ENCODE measurements at places on chromosomes 16 and 17.
A peak's percentile ranks its signal among the peaks of the same experiment; 100 is the strongest.

DNA sequence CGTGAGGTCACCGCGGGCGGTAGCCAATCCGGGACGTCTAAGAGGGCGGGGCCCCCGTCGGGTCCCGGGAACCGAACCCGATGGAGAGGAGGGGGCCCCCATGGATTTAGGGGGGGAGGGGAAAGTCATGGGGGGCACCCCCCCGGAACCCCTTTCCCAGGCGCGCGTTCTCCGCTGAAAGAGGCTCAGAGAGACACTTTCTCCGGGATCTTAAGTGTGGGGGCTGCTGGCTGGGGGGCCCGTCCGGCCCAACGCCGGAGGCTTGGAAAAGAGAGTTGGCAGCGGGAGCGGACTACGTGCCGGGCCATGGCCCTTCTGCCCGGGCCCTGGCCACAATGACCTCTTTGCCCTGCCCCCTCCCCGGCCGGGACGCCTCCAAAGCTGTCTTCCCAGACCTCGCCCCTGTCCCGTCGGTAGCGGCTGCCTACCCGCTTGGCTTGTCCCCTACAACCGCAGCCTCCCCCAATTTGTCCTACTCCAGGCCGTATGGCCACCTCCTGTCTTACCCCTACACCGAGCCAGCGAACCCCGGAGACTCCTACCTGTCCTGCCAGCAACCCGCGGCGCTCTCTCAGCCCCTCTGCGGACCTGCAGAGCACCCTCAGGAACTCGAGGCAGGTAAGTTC is at the start of gene DLX4:
TSS of gene DLX4 (plus strand) at position 57 of the 626 bp plus-strand sequence. CDS start at position 336, 279 bp downstream.
- peak; percentile 50 for DNase-seq

- no peak for DNase-seq
Observed at GRCh38 chr17:17533901-17534441, 37.8 kb upstream of the RASD1 start.

DNA sequence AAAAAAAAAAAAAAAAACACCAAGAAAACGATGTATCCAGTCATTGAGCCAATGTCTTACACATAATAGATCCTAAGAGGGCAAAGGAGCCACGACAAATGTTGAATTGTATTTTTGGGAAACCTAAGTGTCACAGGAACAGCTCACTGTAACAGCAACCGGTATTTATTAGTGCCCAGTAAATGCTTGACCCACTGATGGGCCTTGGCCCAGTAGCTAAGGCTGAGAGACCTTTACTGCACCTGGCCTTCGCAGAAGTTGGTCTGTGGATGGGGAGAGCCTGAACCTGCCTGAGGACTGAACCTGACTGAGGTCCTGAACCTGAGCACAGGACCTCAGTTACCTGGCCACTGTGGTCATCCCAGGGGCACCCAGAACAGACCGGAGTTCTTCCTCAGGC is 65.0 kb upstream of the TBX2 start:
- DNase-seq, result no peak

DNA sequence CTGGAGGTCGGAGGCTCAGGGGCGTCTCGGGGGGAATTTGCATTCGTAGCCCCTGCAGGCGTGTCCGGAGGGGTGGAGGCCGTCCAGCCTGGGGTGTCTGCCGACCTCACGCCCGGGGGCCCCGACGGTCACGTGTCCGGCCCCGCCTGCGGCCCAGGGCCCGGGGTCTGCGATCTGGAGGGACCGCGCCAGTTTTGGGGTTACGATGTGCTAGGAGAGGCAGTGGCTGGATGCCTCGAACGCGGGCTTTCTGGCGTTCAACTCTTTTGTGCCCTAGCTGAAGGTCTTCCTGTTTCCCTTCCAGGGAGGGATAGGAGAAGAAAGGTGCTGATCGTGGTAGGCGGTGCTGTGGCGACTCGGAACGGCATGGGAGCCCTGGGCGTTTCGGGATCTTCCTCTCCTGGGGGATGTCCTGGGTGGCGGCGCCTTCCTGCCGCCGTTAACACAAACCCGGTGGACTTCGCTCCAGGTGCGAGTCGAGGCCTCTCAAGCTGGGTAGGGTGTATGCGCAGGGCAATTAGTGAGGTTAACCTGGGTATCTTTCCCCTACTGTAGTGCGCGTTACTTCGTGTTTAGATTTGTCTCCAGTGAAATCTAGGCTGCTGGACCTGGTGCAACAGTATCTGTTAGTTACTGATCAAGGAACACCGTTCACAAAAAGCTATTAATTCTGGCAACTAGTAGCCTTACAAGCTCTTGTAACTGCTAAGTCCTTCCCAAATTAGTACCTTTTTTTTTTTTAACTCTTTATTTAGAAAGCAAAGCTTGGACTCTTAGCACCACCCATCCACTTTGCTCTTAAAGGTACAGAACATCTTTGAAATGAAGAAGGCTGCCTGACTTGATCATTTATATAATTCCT is 1.3 kb downstream of the AKAP1 start:
- peak; percentile 37 for DNase-seq

- no peak for DNase-seq
Observed at GRCh38 chr17:16479264-16479663, 12.7 kb downstream of the LRRC75A start.

DNA sequence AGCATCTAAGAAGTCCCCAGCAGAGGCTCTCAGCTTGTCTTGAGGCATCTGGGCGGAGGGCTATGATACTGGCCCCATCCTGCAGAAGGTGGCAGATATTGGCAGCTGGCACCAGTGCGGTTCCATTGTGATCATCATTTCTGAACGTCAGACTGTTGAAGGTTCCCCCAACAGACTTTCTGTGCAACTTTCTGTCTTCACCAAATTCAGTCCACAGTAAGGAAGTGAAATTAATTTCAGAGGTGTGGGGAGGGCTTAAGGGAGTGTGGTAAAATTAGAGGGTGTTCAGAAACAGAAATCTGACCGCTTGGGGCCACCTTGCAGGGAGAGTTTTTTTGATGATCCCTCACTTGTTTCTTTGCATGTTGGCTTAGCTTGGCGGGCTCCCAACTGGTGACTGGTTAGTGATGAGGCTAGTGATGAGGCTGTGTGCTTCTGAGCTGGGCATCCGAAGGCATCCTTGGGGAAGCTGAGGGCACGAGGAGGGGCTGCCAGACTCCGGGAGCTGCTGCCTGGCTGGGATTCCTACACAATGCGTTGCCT is at the start of gene CIITA:
TSS of gene CIITA (plus strand) at position 404 of the 543 bp plus-strand sequence. CDS start at position 533, 129 bp downstream.
- DNase-seq, result peak; percentile 95

GRCh38 chr17:17816831-17817551 is 19.8 kb downstream of the SREBF1 start:
- DNase-seq, result no peak

DNA sequence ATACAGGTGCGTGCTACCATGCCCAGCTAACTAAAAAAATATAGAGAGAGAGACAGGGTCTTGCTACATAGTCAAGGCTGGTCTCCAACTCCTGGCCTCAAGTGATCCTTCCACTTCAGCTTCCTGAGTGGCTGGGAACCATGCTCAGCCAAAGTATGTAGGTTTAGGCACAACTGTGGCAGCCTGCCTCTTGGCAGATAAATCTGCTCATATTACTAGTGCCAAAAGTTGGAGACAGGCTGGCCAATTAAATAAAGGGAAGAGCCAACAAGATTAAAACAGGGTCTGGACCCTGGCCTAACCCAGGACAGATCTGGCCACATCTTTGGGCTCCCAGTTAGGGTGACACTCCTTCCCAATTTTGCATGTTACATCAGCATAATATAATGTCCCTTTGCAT is 151.7 kb downstream of the CBLN1 start:
- DNase-seq, result no peak

GRCh38 chr16:1916640-1916990 is 1.6 kb downstream of the HS3ST6 start:
- DNase-seq, result no peak

- no peak for DNase-seq
Observed at GRCh38 chr16:74169687-74170376, 126.8 kb upstream of the PSMD7 start.

DNA sequence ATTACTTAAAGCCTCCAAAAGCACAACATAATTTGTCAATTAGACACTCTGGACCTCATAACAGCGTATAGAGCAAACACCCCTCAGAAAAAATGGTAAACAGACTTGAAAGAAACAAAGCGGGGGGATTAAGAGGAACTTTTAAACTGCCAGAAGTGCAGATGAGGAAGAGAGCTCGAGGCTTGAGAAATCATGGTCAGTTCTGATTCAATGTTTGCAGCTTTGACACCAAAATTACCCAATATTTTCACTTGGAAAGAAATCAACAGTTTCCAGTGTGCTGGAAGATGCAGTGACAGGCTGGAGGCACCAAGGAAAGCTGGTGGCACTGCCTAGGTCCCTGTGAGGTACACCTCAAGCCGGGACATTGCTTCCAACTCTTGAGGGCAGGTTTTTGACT is 180.9 kb upstream of the TOX3 start:
- DNase-seq, result peak; percentile 82

- no peak for DNase-seq
Observed at GRCh38 chr16:49782405-49782804, 73.5 kb downstream of the ZNF423 start.

Measured in inflammatory macrophage (primary cell).